ENCODE measurements at places on chromosomes 16 and 17.

DNA sequence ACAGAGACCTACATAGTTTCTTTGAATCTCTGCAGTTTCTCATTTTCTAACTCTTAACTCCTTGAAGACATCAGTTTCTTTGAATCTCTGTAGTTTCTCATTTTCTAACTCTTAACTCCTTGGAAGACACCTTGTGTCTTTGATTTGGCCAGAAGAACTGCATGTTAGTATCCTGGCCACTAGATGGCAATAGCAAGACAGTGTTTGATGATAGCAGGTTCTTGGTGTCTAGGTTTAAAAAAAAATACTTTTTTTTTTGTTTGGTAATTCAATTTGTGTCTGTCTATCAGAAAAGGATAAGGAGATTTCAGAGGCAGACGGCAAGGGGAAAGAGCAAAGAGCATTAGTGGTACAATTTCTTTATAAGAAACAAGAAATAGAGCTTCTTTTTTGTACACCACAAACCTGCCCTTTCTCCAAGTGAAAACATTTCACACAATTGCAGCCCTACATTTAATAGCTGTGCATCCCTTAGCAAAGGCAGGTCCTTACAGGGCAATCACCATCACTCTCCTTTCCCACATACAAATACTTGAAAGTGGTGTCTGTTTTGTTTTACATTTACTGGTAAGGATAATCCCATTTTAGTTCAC, 1324.9 kb upstream of the CDH8 start:
- no peak for DNase-seq

- no peak for DNase-seq
These were observed 1.4 kb downstream of the BCKDK start for GRCh38 chr16:31109622-31110021.

DNA sequence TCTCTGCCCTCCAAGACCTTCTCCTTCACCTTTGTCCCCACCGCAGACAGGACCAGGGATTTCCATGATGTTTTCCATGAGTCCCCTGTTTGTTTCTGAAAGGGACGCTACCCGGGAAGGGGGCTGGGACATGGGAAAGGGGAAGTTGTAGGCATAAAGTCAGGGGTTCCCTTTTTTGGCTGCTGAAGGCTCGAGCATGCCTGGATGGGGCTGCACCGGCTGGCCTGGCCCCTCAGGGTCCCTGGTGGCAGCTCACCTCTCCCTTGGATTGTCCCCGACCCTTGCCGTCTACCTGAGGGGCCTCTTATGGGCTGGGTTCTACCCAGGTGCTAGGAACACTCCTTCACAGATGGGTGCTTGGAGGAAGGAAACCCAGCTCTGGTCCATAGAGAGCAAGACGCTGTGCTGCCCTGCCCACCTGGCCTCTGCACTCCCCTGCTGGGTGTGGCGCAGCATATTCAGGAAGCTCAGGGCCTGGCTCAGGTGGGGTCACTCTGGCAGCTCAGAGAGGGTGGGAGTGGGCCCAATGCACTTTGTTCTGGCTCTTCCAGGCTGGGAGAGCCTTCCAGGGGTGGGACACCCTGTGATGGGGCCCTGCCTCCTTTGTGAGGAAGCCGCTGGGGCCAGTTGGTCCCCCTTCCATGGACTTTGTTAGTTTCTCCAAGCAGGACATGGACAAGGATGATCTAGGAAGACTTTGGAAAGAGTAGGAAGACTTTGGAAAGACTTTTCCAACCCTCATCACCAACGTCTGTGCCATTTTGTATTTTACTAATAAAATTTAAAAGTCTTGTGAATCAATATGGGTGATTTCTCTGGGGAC, 12.2 kb downstream of the CX3CL1 start:
- DNase-seq = no peak

DNA sequence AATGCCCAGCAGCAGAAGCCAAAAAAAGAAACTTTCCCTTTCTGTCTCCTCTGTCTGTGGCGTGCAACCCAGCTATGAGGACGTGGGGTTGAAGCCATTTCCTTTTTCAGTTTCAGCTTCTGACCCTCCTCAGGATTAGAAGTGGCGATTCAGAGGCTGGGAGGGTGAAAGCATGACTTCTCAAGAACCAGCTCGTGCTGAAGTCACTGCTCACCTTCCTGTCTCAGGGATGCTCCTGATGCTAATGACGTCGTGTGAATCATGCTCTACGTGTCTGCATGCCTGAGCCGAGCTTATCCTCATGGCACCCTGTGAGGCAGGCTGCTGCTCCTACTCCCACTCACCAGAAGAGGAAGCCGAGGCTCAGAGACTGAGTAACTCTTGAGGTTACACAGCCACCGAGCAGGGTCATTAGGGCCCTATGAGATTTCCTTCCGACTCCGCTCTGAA, 5.7 kb upstream of the LPO start:
- DNase-seq = no peak

- no peak for DNase-seq
These were observed 23.8 kb upstream of the ARHGAP44 start for GRCh38 chr17:12765548-12765947.

GRCh38 chr16:53901408-53901807, 197.5 kb downstream of the FTO start:
- DNase-seq = no peak

All from CD4-positive, alpha-beta T cell treated with Interleukin-6 at 100 ng/mL for 8 hours (primary cell).